HS-27A (cell line): ENCODE measurements at places on chromosomes 16 and 17.
A peak's percentile ranks its signal among the peaks of the same experiment; 100 is the strongest.

DNA sequence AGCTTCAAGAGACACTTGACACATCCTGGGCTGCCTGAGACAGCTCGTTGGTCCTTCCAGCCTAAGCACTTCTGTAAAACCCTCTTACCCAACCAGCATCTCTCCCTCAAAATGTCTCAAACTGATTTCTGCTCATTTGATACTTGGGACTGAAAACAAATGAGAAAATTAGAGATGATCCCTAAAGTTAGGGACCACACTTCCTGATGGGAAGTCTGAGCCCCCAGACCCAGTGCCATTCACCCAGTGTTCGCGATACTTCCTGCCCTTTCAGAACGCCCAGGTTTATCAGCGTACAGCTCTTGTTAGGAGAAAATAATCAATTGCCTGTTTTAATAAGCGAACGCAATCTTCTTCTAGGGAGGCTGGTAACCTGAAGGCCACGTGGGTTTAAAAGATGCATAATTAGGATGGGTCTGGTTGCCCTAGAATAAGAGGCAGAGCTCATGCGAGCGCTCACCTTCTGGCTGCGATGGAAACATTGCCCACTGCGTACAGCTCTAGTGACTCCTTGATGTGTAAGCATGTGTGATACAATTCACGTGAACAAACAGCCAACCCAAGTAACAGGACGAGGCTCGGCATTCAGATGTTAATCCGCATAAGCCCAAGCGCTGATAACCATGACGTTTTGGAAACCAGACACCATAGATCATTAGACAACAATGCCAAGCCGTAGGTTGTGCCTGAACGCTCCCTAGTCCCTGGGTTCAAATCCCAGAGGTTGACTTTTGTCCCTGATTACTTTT, 213.1 kb downstream of the FOXL1 start:
- DNase-seq = no peak

DNA sequence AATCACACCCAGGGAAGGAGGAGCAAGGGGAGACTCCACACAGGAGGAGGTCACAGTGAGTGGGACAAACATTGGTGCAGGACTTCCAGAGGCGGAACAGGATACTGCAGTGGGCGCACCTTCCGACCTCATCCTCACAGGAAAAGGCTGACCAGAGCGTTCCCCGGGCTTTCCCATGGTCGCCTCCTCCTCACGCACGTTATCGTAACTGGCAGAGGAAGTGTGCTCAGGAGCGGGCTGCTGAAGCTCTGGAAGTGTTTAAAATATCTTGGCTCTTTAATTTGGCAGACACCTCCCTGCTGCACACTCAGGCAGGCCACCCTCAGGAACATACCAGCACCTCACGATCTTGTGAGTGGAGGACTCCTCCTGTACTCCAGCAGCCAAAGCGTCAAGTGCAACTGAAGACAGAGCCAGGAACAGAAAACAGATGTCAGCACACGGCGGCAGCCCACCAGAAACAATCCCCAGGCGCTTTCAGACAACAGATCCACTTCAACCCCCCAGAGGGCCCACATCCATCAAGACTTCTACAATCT, 17.5 kb downstream of the FANCA start:
- no peak for DNase-seq

GRCh38 chr17:81302861-81303333, 7.8 kb upstream of the SLC38A10 start:
- DNase-seq = no peak

- DNase-seq = no peak
Measured at GRCh38 chr17:37713624-37714023, 31.2 kb downstream of the HNF1B start.

DNA sequence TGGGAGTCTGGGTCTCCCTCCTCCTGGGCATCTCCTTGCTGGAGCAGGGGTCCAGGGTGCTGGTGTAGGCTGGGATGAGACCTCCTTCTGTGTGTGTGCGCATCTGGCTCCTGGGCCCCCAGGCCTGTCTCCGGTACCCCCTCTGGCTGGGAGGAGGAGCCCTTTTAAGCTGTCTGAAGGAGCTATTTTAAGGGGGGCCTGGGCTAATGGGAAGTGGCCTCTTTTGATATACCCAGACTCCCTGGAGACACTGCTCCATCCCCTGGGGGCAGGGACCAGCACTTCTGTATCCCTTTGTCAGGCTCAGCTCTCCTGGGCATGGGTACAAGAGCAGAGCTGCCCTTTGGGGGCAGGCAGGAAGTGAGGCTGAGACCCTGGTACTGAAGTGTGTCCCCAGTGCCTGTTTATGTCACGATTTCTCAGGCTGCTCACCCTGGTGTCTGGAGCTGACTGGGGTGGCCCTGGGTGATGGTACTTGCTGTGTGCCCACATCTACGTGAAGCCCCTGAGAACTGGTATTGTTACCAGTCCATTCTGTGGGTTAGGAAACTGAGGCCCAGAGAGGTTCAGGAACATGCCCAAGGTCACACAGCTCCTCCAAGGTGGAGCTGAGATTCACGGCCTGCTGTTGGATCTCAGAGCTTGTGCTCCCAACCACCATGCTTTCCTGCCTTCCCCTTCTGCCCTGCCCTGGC, 6.5 kb downstream of the ADCY7 start:
- no peak for DNase-seq

DNA sequence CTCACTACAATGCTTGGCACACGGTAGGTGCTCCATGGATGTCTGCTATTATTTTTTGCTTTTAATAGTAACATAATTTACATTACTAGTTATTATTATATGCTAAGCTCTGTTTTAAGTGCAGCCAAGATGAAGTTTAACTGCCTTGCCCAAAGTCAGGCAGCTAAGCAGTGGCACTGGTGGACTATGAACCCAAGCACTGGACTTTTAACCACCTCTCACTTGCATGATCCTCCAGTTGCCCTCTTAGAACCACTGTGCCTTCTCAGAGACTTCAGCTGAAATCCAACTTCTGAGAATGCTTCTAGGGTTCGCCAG, 1.5 kb upstream of the ZNF207 start:
- no peak for DNase-seq

- no peak for DNase-seq
Measured at GRCh38 chr17:28935744-28936460, 15.4 kb downstream of the PHF12 start.

DNA sequence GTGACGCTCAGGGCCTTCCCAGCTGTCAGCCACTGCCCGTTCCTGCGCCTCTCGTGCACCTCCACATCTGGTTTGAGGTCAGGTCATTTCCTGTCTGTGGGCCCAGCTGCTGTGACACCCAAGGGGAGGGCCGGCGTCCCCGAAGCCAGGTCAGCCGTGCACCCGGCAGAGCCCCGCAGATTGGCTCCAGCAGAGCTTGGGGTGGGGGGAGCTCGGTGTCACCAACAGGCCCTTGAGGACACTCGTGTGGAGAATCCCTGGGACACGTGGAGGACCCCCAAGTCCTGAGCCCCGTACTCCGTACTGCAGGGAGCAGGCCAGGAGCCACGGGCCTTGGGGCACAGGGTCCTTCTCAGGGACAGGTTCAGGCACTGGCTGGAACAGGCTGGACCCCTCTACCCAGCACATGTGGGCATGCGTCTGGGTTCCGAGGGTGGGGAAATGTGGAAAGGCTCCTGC, 4.8 kb downstream of the SPATA2L start:
- DNase-seq = no peak

DNA sequence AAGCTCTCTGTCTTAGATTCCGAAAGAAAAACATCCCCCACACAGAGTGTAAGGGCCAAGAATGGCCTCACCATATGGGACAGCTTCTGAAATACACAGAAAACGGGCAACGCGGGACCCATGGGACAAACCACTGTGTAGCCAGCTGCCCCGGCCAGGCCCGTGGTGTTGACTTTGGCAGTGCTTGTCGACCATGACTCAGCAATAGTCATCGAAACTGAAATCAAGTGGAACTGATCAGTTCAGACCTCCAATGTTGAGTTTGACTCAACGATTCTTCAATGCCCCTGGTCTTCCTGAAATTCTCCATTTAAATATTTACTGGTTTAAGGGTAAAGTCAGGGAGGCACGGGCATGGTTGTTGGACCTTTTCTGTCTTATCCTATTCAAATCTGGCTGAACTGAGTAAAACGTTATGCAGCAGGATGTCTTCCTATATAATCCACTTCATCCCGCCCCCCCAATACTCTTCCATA, 27.5 kb downstream of the ZFHX3 start:
- DNase-seq = peak; percentile 88

GRCh38 chr16:20849589-20850390, 43.5 kb downstream of the REXO5 start:
- no peak for DNase-seq

GRCh38 chr17:17751489-17752088, 70.3 kb downstream of the RAI1 start:
- DNase-seq = no peak

DNA sequence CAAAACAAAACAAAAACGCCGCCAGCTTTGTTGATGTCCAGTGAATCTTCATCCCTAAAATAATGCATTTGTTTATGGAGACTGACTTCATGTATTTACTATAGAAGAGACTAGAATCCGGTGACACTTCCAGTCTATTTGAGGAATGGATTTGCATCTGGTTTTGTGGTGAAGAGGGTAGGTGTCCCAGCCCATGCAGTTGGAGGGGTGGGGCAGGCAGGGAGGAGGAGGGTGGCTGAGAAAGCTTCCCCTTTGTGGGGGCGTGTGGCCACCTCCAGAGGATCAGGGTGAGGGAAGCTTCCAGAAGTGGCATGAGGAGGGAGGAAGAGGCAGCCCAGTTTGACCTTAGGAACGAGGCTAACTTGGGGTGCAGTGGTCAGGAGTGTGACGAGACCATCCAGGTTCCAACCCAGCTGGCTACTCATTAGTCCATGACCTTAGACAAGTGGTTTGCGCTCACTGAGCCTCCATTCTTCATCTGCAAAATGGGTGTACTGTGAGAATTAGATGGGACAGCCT, 69.5 kb downstream of the CMIP start:
- no peak for DNase-seq

DNA sequence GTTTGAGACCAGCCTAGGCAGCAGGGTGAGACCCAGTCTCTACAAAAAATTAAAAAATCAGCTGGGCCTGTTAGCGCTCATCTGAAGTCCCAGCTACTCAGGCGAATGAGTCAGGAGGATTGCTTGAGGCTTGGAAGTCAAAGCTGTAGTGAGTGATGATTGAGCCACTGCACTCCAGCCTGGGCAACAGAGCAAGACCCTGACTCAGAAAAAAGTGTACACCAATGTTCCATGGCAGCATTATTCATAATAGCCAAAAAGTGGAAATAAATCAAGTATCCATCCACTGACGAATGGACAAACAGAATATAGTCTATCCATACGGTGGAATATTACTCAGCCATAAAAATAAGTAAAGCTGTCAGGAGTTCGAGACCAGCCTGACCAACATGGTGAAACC, 2.6 kb downstream of the NMRAL1 start:
- DNase-seq = no peak

- no peak for DNase-seq
Measured at GRCh38 chr16:56109994-56110393, 81.3 kb upstream of the GNAO1 start.

- DNase-seq = no peak
Measured at GRCh38 chr16:11439790-11440656, 94.8 kb downstream of the RMI2 start.

DNA sequence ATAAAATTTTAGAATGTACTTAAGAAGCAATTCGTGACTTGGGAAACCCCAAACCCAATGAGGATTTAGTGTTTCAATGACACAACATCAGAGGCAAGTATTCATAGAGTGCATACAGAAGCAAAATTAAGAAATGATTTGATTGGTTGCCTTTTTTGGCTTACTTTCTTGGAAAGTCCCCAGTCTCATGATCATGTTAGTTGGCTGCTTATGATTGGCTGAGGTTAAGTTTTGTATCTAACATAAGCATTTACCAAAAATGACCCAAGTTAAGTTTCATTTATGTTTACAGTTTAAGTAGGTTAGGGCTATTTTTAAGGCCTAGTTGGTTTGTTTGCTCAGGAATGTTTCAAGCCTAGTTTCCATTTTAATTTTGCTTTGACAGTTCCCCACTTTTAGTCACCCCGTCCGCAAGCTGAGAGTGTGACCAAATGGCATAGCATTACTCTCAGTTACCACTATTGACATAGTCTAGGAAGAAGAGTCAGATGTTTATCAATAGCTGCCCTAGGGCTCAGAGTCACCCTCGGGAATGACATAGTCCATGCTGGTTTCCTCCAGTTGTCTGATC, 36.2 kb downstream of the DGKE start:
- DNase-seq = no peak

GRCh38 chr17:36926226-36926625, 11.0 kb upstream of the LHX1 start:
- no peak for DNase-seq

- no peak for DNase-seq
Measured at GRCh38 chr17:79700592-79700991, 30.2 kb upstream of the ENPP7 start.

- no peak for DNase-seq
Measured at GRCh38 chr17:6069539-6070429, at the start of gene WSCD1. TSS of gene WSCD1 (plus strand) at chr17:6070379. CDS start at chr17:6080659, 10,280 bp downstream.

GRCh38 chr17:41919165-41919817, 540 bp upstream of the ACLY start:
- DNase-seq = no peak

- no peak for DNase-seq
Measured at GRCh38 chr17:20197272-20197926, 188.2 kb downstream of the SPECC1 start.

DNA sequence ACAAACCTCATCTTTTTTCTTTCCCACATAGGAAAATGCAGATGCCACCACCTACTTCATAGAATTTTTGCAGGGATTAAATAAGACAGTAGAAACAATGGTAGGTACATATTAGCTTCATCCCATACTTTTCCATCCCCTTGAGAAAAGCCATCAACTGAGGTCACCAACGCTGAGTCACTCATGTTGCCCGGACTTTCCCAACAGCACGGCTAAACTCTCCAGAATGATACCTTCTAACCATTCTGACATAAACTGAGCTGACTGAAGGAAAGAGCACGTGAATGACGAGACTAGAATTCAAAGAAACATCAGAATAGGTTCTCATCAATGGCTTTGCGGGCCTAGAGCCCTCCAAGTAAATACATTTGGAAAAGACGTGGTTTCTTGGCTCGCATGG, 146.0 kb upstream of the RCVRN start:
- DNase-seq = no peak

- DNase-seq = no peak
Measured at GRCh38 chr16:69119536-69119935, 12.9 kb downstream of the CHTF8 start.

DNA sequence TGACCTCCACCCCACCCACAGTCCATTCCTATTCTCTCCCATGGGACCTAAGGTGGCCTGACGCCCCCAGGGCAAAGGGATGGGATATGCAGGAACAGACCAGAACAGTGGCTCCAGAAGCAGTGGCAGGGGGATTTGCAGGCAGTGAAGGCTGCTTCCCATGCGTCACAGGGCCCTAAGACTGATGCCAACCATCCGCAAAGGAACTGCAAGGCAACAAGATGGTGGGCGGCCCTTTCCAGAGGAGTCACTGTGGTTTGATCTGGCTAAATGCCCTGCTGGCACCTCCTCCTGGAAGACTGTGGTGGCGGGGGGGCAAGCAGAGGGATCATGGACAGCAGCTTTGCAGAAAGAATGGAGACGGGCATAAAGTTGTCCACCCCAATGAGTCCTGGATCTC, 4.4 kb upstream of the SLC39A11 start:
- DNase-seq = no peak
